ENCODE measurements at places on chromosomes 6 and 20.

DNA sequence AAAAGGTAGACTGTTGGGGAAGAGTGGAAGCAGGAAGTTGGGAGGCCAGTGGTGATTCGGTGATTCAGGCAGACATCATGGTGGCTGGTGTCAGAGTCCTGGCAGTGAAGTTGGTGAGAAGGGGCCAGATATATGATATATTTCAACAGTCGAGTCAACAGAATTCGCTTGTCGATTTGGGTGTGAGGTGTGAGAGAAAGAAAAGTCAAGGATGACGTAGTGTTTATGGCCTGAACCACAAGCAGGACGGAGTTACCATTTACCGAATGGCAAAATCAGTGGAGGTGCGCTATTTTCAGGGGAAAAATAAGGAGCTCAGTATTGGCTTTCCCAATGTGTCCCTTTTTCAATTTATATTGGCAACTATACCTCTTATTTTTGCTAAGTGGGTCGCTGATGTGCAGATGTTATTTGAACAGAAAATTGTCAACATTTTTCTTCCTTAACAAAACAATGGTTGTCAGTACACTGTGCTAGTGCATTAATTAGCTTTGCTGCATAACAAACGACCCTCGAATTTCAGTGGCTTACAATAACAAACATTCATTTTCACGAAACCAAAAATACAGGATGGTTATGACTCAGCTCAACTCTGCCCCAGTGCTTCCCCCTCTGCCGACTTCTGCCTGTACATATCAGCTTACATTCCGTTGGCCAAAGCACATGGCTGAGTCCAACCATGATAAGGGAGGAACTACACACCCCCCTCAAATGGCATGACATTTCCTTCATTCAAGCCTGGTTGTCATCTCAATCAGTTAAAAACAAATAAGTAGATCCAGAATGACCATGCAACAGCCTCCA, 255.0 kb upstream of the ZFP64 start:
- no peak for DNase-seq

GRCh38 chr6:154370545-154370944, 13.9 kb upstream of the IPCEF1 start:
- no peak for DNase-seq

DNA sequence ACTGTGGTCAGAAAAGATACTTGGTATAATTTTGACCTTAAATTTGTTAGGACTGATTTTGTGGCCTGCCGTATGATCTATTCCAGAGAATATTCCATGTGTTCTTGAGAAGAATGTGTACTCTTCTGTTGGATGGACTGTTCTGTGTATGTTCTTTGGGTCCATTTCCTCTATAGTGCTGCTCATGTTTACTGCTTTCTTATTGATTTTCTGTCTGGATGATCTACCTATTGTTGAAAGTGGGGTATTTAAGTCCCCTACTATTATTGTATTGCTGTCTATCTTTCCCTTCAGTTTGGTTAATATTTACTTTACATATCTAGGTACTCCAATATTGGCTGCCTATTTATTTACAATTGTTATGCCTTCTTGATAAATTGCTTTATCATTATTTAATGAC, 298.4 kb downstream of the BCKDHB start:
- no peak for DNase-seq

DNA sequence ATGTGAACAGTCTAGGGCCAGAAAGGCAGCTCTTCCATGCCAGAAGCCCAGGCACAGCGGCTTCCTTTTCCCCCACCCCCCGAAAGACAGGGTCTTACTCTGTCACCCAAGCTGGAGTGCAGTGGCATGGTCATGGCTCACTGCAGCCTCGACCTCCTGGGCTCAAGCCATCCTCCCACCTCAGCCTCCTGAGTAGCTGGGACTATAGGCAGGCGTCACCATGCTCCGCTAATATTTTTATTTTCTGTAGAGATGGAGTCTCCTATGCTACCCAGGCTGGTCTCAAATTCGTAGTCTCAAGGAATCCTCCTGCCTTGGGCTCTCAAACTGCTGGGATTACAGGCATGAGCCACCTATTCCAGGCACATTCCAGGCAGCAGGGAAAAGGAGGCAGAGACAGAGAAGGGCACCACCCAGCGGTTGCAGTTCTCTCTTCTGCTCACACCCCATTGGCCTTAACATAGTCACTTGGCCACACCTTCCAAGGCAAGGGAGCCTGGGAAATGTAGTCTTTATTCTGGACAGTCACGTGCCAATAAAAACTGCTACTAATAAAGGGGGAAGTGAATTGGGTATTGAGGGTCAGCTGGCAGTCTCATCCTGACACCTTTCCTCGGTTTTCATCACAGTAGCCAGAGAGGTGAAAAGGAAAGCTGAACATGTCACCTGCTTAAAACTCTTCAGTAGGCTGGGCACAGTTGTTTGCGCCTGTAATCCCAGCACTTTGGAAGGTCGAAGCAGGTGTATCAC, 205.9 kb downstream of the ZMYND8 start:
- DNase-seq: peak; percentile 68

DNA sequence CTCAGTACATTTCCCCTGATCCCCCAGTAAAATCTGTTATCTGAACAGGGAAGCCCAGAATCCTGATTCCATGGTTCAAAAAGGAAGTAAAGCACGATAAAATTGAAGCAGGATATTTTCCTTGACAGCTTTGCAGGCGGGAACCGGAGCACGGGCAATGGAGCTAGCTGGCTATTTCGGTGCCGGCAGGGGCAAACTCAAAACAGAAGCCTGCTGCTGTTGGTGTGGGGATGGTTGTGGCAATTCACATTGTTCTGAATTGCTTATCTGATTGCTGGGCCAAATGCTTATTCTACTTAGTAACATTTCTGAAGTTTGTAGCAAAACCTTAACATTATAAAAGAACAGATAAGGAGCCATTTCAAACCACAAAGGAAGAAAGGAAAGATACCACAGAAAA, 172.4 kb downstream of the MMS22L start:
- no peak for DNase-seq

- DNase-seq: no peak
Measured at GRCh38 chr6:142380626-142381025, 78.8 kb downstream of the ADGRG6 start.

DNA sequence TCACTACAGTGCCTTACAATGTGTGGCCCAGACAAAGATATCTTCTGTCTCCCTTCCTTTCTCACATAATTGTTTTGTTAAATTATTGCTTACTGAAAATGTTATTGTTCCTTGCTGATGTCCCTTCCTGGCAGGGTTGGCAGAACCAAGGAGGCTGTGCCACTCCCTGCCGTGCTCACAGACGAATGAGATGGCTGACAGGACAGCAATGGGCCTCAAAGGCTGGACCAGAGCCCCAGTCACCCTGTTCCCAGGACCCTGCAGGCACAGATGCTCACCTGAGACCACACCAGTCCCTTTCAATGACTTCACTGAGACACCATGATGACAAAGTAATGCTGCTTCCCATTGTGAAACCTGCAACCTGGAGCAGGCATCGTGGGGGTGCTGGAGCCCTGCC, 375.1 kb downstream of the HACE1 start:
- no peak for DNase-seq

DNA sequence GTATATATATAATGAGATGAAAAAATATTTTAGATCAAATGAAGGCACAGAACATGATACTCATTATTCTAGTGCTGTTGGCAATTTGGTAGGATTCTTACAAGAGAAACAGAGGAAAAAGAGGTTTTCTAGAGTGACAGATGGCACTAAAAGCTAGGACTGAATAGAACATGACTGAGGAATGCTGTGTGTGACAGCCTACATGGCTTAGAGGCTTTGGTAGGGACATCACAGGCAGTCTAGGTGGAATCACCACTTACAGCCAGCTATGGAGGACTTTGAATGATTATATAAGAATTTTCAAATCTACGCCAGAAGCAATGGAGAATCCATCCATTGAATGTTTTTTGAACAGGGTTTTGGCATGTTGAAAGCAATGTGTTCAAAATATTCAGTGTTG, 52.8 kb downstream of the TPD52L1 start:
- DNase-seq: no peak

- DNase-seq: peak; percentile 65
Measured at GRCh38 chr6:159170999-159171712, 2.0 kb downstream of the FNDC1 start.

- DNase-seq: no peak
Measured at GRCh38 chr6:29563435-29563965, 4.0 kb upstream of the UBD start.

GRCh38 chr6:6406715-6407070, 86.2 kb upstream of the F13A1 start:
- DNase-seq: no peak

GRCh38 chr20:50092436-50092835, 20.5 kb downstream of the UBE2V1 start:
- DNase-seq: no peak

DNA sequence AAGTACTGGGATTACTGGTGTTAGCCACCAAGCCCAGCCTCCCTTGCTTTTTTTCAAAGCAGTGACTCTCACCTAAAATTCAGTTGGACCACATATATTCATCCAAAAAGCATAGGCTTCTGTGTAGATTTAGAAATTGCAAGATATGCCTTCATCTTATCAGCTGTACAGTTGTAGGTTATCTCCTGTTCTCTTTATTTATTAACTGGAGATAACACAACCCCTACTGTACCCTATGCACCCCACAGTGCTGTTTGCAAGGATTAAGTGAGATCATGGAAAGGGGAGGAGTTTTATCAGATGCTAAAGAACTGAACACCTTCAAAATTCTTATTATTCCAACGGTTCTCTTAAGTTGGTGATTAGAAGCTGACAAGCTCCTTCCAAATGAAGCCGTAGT, 164.4 kb upstream of the JARID2 start:
- DNase-seq: no peak

DNA sequence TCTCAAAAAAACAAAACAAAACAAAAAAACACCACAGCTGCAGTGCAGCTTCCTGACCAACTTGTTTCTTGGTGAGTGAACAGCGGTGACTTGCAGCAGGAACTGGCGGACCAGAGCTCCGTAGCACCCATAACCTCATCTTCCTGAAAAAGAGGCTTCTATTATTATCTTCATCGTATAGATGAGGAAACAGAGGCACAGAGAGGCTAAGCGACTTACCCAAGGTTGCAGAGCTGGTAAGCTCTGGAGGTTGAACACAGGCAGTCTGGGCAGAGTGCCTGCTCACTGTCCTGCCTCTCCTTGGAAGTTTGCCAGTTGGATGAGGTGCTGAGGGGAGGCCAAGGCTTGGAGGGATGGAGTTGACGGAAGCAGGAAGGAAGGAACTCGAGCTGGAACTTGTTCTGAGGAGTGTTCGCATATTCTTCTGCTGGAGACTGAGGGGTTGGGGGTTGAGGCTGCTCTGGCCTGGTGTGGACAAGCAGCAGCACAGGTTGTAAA, 47.9 kb upstream of the CCDC167 start:
- no peak for DNase-seq

GRCh38 chr6:44059359-44060346, 67.6 kb downstream of the MRPL14 start:
- no peak for DNase-seq

GRCh38 chr6:128365520-128366160, 154.8 kb downstream of the PTPRK start:
- DNase-seq: no peak

- DNase-seq: no peak
Measured at GRCh38 chr20:9903048-9903655, 64.3 kb upstream of the PAK5 start.

- DNase-seq: no peak
Measured at GRCh38 chr6:36120539-36120938, 9.8 kb upstream of the MAPK13 start.

DNA sequence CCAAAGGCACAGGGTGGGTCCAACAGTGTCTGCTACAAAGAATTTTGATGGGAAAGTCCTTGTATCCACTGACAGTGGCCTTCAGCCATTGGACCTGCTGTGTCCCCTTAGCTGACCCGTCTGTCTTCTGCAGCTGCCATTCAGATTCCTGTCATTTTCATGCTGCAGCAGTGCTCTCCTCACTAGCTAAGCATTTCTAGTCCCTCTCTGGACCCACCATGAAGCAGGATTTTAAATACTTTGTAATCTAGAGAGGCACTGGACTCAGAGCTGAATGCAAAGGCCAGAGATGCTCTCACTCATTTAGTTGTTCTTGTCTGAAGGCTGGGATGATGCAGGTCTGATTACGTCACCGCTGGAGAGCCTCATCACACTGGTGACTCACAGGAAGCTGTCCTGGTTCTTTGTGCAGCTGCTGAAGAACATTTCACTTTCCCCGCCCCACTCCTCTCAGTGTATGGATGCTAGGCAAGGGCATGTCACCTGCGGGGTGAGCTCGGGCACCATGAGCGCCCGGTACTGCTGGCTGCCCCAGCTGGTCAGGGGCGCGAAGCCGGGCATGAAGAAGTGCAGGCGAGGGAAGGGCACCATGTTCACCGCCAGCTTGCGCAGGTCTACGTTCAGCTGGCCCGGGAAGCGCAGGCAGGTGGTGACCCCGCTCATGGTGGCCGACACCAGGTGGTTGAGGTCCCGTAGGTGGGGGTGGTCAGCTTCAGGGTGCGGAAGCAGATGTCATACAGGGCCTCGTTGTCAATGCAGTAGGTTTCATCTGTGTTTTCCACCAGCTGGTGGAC, 19.4 kb upstream of the TUBB2A start:
- DNase-seq: peak; percentile 91

DNA sequence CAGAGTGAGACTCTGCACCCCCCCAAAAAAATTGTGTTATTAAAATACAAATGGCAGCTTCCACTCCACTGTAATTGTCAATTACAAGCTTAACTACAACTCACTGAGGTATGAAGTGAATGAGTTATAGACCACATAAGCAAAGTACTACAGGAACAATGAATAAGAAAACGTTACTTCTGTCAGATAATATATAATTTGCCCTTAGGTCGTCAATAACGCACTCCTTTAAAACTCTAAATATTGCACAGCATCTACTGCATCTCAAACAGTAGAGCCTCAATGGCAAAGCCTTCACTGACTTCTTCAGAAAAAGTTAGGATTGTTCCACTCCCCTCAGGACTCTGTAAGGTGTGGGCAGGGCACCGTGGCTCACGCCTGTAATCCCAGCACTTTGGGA, 2.0 kb upstream of the HBS1L start:
- no peak for DNase-seq

DNA sequence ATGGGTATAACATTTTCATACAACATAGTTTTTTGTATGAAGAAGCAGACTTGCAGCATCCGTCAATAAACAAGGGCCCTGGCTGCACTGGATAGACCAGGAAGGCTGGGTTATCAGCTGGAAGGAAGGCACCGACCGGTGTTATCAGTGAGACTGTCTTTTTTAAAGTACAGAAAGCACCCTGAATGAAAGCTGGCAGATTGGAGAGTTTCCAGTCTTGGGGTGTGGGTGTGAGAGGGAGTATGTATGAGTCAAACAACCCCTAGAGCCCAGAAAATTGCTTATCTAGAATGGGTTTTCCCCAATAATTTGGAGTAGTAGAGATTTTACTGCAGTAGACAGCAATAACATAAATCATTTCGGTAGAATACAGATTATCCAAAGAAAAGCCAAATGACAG, 42.4 kb downstream of the TXLNB start:
- DNase-seq: no peak

GRCh38 chr20:40192081-40192480, 497.0 kb downstream of the MAFB start:
- no peak for DNase-seq

DNA sequence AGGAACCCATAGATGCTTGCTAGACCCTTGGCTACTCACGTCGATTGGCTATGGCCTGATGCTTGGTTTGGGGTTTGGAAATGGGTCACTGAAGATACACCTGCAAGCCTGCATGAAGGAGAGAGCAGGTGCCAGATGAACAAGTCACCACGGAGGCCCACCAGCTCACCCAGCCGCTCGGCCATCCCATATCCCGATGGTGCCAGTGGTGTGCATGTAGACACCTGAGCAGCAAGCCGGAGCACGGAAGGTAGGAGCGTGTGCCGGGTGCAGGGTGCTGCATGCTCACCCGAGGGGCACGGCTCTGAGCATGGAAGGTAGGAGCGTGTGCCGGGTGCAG, 35.9 kb downstream of the DACT2 start:
- no peak for DNase-seq

- no peak for DNase-seq
Measured at GRCh38 chr6:115221198-115221597, 839.5 kb downstream of the FRK start.

All from H54 (cell line).